ENCODE measurements at places on chromosomes 13 and 19.

DNA sequence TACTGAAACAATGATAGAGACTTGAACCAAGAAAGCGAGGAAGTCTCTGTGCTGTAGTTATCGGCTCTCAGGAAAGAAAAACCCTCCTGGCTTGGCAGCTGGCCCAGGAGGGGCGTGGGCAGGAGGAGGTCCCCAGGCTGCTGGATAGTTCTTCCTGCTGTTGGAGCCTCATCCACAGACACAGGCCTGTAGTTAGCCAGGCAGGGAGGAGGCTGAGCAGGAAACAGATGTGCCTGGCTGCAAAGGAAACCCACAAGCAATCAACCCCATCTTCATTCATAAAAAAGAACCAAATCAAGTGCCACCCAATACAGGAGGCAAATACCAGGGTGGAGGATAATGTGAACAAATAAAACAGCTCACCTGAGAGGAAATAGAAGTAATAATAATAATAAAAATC, 86.2 kb downstream of the IRS2 start:
- DNase-seq: no peak

DNA sequence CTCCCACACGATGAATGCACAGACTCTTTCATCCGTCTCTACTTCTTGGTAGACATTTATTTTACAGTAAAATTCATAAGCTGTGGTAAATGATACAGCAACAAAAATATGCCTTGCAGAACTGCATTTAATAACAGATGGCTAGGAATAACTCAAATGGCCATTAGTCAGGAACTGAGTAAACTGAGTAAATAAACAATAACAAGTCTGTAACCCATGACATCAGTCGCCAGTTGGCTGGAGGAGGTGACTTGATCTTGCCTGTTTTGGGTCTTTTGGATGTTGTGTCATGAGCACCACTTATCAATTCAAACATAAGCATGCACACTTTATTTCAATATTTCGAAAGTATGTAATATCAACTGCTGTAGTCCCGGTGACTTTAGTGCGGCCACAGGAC, 632.6 kb upstream of the ARGLU1 start:
- DNase-seq: no peak

DNA sequence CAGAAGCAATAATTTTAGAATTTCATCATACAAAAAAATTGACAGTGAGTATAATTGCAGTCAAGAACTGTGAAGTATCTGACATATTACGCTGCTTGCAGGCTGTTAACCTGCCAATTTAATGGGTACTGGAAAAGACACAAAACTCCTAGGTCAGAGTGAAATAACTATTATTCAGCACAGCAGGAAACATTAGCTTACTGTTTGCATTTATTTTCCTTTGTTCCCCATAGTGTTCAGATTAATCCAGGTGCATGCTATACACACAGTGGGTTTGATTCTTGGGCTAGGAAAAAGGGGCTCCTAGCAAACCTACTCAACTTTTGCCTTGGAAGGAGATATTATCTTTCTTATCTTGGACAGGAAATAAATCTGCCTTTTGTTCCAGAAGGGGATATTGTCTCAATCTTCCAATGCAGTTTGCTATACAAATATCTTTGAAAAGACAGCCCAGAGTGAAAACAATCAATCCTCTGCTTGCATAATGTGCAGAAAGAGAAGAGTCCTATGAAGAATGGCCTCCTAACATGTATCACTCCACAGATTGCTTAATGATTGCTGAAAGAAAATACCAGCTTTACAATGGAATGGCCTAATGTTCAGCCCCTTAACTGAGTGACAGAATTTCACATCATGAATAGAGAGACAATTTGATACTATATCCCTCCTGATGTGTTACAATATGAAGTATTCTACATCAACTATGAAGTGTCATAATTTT, 443.4 kb downstream of the TBC1D4 start:
- DNase-seq: no peak

DNA sequence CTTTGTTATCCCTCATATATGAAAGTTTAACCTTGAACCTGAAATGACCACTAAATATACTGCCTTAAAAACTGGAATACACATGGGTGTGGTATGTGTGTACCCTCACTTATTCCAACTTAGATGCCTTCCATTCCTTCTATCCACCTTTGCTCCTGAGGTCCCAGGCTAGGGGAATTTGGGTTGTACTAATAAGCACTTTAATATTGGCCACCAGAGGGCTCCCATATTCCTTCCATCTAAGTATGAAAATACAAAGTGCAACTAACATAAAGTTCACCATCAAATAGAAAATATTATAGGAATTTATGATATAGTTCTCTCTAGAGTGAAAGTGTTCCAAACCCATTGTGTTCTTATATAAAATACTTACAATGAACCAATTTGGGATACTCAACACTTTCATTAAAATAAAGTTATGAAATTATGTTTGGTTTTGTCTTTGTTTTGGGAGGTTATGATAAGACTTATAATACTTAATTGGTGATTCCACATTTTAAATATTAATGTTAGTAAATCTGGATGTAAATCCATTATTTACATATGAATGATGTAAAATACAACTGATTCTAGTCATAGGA, 62.3 kb downstream of the ITGBL1 start:
- no peak for DNase-seq

GRCh38 chr19:45653634-45654033, 14.4 kb upstream of the GIPR start:
- DNase-seq: no peak

GRCh38 chr13:106493533-106494220, 41.8 kb downstream of the EFNB2 start:
- DNase-seq: no peak

GRCh38 chr13:103130681-103131210, 64.5 kb upstream of the SLC10A2 start:
- DNase-seq: no peak

DNA sequence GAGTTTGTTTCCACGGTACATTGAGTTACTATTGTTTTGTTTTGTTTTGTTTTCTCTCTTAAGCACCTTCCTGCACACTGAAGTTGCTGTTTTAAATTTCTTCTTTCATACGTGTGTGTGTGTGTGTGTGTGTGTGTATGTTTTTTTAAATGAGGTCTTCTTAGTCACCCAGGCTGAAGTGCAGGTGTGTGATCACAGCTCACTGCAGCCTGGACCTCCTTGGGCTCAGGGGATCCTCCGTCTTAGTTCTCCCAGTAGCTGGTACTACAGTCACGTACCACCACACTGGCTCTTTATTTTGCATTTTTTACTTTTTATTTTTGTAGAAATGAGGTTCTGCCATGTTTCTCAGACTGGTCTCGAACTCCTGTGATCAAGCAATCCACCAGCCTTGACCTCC, 20.8 kb upstream of the ZNF429 start:
- DNase-seq: no peak

DNA sequence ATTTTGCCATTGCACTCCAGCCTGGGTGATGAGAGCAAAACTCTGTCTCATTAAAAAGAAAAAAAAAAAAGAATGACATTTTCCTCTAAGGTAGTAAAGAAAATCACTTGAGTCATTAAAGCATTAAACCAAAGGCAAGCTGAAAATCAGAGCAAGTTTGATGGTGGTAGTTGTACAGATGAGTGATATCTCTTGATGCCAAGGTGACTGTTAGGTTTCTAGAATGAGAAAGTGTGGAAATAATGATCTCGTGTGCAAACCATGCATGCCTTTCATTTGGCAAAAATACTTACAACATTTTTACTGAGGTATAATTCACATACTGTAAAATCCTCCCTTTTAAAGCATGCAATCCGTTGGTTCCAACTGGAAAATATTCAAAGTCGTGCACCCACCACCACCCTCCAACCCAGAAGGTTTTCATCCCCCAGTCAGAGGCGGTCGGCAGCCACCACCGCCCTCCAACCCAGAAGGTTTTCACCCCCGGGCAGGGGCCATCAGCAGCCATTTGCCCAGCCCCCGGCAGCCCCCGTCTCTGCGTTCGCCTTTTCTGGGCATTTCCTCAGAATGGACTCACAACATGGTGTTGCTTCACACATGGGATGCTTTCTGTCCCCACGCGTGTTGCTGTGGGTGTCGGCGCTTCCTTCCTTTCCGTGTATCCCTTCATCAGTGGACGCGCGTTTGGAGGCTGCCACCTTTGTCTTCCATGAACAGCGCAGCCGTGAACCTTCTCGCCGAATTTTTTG, 90.2 kb downstream of the ATP11A start:
- DNase-seq: no peak

DNA sequence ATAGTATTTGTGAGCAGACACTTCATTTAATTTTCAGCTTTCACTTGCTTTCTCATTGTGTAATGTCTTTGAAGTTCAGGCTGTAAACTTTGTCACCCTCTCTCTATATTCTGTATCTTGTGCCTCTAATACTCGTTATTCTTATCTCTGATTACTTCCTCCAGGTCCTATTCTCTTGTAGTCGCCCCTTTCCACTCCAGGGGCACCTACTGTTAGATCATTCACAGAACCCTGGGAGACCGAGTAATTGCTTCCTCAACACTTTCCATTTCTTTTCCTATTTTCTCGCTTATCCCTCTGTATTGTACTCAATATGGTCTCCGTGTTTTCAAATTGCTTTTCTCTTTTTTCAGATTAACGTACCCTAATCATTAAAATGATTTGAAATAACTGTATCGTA, 93.9 kb upstream of the TDRD3 start:
- no peak for DNase-seq

DNA sequence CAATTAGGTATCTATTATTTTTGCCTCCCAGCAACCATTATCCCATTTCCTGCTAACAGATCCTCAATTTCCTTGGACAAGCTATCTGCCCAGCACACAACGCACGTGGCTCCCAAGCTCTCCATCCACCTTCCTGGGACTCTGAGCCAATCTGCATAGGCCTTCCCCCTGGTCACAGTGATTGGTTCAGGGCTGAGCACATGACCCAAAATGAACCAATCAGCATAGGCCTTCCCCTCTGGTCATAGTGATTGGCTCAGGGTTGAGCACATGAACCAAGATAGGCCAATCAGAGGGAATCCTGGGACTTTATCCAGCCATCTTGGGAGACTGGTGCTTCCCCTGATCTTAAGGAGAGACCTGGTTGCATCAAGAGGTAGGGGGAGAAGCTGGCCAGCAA, 5.8 kb downstream of the CPAMD8 start:
- no peak for DNase-seq

DNA sequence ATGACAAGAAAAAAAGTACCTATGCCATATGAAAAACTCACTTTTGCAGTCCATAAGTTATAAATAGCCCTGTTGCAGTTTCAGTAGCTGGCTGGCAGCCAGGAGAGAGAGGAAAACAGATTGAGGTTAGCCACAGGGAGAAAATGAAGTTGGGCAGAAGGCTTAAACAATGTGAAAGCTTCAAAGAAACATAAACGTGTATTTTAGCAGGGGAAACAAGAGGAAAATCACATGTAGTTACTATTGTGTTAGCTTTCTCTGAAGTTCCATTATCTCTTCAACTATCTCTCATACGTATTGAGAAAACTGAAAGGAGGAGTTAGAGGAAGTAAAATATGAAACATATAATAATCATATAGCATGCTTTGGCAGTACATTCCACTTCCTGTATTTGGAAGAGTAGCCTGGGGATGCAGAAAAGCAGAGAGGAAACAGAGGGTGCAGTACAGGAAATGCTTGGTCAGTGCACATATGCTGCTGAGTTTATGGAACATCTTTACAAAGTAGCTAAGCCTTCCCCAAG, 1551.1 kb downstream of the EFNB2 start:
- no peak for DNase-seq

DNA sequence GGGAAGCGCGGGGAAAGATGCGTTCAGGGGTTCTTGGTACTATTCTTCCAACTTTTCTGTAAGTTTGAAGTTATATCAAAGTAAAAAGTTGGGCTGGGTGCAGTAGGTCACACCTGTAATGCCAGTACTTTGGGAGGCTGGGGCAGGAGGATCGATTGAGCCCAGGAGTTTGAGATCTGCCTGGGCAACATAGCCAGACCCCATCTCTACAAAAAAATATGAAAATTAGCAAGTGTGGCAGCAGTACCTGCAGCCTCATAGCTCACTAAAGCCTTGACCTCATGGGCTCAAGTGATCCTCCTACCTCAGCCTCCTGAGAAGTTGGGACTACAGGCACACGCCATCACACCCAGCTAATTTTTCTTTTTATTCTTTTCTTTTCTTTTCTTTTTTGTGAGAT, 12.4 kb upstream of the ZNF77 start:
- DNase-seq: no peak

GRCh38 chr13:114177245-114178010, 1.6 kb upstream of the CFAP97D2 start:
- no peak for DNase-seq

DNA sequence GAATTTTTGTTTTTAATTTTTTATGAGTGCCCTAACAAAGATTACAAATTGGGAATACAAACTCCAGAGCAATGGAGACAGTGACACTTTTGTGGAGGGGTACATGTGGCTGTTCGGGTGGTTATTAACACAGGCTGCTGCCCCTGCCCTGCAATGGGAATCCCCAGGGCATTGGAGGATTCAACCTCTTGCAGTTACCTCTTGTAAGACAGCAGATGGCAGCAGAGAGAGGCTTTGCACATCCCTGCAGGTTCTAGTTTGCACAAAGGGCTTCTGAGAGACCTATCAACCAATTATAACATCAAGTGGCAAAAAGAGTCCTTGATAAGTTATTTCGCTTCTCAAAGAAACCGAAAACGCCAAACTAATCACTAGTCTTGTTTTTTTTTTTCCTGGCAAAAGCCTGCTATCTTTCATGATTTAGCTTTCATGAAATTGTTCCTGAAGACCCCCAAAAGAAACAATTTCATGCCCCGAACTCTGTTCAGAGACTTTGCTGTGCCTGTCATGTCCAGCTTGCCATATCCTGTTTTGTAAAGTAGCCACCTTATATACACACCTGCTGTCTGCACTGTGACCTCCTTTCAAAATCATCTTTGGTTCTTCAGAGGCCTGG, 10.4 kb downstream of the GJB2 start:
- peak; percentile 39 for DNase-seq

DNA sequence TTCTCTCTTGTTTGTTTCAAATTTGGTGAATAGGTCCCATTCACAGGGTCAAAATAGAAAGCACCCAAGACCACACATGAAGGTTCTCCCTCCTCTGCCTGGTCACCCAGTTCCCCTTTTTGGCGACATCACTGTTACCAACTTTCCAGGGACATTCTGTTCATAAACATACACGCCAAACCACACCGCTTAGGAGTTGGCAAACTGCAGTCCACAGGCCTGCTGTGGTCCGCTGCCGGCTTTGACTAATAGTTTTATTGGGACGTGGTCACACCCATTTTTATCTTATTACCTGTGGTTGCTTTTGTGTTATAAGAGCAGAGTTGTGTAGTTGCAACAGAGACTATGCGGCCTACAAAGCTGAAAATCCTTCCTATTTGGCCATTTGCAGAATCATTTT, 24.2 kb downstream of the UHRF1 start:
- no peak for DNase-seq

DNA sequence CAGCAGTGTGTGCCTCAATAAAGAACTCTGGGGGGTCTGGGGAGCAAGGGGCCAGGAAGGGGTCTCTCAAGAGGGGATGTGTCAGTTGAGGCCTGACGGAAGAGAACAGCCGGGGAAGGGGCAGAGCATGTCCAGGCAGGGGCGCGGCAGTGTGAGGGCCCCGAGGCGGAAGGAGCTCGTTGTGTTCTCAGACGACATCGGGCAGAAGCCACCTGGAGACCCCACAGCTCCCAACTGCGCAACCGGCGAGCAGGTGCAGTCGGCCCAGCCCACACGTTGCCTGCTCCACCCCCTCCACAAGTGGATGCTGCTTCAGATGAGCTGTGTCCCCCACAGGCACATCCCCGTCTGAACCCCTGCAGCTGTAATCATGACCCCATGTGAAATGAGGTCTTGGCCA, 4.9 kb downstream of the CACTIN start:
- DNase-seq: no peak
